ENCODE measurements at places on chromosomes 4 and X.

- no peak for DNase-seq
These were observed 836 bp downstream of the GRPR start for GRCh38 chrX:16124201-16124600.

- no peak for DNase-seq
These were observed 132.0 kb downstream of the AFF2 start for GRCh38 chrX:148632444-148632843.

DNA sequence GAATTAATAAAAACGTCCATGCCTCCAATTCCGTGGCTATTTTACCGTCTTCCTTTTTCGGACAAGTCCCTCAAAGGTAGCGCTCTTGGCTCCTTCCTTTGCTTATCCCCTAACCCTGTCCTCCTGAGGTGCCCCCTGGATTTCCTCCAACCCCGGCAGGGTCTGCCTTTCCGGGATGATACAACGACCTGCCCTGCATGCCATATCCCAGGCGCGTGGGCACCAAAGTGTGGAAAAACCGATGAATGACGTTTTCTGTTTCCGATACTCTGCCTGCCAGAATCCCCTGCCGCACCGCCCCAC lies 706 bp upstream of the CSTF2 start:
- no peak for DNase-seq

DNA sequence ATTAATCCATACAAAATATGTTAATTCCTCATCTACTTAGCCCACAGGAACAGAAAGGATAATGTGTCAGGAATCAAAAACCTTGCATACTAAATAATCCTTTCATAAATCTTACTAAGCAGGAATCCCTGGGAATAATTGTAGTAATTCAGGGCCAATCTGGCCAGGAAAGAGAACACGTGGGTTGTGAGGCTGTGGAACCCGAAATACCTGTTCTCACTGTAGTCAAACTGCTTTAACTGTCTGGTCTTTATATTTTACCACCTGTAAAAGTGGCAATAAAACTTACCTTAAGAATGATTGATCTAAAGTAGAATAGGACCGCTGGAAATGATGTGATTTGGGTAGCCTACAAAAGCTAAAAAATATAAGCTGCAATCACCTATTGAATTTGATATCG lies 1620.9 kb downstream of the STIM2 start:
- DNase-seq: no peak

- DNase-seq: no peak
These were observed 80.8 kb upstream of the IQCM start for GRCh38 chr4:149896432-149896831.

DNA sequence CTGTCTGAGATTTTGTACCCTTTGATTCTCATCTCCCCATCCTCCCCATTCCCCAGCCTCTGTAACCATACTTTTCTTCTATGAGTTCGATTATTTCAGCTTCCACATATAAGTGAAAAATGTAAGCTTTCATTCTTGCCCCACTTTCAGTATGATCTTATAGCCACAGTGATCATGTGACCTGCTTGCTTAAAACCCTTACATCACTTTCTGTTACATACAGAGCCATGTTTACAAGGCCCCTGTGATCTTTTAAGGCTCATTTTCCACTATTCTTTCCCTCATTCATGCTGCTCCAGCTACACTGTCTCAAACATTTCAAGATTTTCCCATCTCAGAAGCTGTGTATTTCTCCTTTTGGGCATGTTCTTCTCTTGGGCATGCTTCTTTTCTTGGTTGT lies 147.7 kb downstream of the DCK start:
- no peak for DNase-seq

GRCh38 chrX:105694839-105695238 lies 127.5 kb upstream of the NRK start:
- DNase-seq: no peak

DNA sequence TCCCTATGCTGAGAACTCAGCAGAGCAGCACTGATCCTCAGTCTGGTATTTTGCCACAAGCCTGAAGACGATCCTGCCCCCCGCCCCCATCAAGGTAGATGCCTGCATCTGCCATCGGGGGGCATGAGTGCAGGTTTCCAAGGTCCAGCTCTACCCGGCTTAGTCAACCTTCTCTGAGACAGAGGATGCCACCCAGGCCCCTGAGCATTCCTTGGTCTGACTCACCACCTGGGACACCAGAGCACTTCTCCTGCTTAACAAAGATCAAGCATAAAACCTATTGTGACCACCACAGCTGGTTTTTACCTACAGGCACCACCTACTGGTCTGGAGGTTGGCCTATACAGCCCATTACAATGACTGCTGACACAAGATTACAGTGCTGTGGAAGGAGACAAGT lies 1168.1 kb downstream of the PCDH19 start:
- DNase-seq: no peak

DNA sequence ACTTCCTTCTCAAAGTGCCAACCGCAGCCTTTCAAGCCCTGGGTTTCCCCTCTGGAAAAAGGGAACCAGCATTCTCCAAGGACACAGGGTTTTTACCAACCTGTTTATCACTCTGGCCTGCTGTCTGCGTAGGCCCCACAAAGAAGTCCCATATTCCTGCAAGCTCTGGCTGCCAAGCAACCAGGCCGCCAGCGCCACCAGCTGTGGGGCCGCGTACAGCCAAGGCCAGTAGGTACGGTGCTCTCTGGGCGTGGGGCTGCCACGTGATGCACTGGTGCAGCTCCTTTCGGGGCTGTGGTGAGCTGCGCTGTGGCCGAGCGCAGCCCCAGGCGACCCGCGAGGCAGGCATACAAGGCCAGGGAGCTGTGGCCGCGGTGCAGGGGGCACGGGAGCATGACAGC lies 22.1 kb downstream of the LUZP4 start:
- DNase-seq: no peak

- no peak for DNase-seq
These were observed 127.4 kb upstream of the SFRP2 start for GRCh38 chr4:153916273-153916755.

GRCh38 chr4:176123710-176124407 lies 58.2 kb downstream of the WDR17 start:
- no peak for DNase-seq

DNA sequence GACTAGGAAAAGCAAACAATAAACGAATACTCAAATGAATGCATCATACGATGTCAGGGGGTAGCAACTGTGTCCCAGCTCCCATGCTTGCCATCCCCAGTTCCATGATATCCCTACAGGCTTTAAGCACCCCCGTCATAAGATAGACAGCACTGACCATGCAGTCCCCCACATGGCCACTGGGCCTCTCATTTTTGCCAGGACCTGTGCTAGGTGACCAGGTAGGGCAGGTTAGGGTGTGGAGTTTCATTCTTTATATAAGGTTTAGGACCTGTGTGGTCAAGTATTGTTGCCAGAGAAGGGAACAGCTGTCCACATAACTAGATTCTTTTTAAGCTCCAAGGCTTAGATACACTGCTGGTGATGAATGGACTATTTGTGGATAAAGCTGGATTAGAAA lies 9.7 kb downstream of the PPEF2 start:
- DNase-seq: no peak

DNA sequence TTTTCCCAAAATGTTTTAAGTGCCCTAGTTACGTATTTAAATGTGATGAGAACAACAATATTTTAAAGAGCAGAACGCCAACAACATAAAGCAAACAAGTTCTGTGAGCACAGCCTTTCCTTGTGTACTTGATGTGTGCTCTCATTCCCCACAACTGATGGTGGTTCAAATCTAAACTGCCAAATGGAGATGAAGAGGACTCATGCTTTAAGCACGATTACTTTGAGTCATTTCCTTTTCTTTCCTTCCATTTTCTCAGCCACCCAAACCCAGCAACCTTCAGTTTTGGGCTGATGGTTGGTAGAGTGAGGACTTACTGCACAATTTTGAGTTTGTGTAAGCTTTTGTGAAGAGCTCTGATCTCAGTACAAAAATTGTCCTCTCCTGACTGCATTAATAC lies 1.7 kb downstream of the NSD2 start:
- DNase-seq: no peak

DNA sequence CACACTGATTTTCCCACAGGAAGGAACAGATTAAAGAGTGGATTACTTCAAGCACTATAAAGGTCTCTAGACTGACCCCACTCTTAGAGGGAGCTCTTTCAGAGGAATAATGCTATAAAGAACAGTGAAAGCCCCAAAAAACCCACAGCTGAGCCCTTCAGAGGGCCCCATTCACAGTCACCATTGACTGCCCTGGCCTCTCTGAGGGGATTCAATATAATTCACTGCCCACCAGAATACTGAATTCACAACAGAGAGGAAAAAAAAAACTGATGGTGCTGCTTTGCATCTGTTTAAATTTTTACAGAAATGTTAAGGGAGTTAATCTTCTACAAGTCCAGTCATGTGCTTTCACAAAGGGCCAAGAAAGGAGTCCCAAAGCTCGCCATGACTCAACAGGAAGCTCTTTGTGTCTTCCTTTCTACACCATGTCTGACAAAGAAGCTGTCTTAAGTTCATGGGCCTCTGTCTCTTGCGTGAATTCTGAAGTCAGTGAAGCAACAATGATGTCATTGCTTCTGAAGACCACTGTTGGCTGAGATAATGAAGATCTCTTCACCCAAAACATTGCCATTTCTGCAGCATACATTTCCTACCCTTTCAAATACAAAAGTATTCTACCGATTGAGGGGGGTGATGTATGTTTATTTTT lies 174.9 kb downstream of the ADAMTS3 start:
- no peak for DNase-seq

DNA sequence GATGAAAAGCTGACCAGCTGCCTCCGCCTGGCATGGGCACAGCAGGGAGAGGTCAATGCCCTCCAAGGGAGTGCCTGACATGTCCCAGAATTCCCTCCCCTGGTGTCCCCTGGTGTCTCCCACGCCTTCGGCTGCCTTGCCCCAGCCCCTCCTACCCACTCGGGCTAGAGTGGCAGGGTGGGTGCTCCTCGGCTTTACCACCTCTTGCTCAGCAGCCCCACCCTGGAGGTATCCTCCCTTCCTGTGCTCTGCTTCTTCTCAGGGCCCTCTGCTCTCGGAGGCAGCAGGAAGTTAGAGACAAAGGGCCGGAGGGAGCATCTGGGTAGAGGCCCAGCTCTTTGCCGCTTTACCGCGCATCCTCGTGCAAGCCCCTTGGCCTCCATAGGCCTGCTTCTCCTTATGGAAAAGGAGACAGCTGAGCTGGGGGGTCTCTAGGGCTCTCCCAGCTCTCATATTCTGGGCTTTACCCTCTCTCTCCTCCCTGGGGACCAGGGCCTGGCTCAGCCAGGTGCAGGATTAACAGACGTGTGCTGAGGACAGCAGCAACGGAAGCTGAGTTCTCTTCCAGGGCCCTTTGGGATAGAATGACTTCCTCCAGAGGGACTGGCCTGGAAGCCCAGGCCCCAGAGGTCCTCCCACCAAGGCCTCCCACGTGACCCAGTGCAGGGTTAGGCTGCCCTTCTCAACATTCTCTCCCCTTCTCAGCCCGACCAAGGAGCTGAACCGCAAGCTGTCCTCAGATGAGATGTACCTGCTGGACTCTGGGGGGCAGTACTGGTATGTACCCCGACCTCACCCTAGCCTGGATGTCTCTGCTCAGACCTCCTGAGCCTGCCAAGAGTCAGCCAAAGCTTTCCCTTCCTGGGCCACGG lies 17.2 kb downstream of the XPNPEP2 start:
- DNase-seq: no peak

GRCh38 chr4:147590249-147590920 lies 26.8 kb upstream of the TMEM184C start:
- no peak for DNase-seq

DNA sequence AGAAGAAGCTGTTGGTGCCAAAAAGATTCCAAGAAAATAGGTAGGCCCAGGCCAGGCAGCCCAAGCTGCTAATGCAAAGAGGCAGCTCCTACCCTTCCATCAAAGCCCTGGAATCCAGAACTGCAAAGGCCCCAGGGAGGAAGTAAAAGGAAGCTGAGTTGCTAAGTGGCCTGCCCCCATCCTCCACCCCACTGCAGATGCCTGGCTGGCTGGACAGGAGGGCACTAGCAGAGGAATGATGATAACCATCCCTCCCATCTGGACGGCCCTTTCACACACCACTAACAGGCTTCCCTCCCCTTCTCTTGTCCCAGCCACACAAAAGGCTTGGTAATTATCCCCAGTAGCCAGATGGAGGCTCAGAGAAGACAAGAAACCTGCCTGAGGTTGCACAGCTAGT lies 32.4 kb upstream of the PJA1 start:
- no peak for DNase-seq

DNA sequence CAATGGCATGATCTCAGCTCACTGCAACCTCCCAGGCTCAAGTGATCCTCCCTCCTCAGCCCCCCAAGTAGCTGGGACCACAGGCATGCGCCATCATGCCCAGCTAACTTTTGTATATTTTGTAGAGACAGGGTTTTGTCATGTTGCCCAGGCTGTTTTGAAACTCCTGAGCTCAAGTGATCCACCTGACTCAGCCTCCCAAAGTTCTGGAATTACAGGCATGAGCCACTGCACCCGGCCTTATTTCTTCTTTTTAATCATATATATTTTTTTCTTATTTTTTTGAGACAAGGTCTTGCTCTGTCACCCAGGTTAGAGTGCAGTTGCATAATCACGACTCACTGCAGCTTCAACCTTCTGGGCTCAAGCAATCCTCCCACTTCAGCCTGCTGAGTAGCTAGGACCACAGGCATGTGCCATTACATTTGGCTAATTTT lies 184.0 kb downstream of the TSPAN5 start:
- no peak for DNase-seq

DNA sequence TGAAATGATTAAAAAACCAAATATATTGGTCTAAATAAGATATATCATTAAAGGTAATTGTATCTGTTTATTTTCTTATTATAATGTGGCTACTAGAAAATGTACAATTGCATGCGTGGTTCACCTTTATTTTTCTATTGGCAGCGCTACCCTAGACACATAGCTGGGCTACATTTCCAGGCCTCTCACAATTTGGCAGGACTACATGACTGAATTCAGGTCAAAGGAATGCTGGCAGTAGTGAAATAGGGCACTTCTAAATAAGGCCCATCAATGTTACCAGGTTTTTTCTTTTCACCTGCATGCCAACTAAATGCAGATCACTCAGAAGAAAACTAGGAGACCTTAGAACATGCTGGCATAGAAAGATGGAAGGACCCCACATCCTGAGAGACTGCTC lies 1072.9 kb upstream of the SLIT2 start:
- DNase-seq: no peak

GRCh38 chr4:145281224-145281623 lies 100.8 kb upstream of the OTUD4 start:
- no peak for DNase-seq

DNA sequence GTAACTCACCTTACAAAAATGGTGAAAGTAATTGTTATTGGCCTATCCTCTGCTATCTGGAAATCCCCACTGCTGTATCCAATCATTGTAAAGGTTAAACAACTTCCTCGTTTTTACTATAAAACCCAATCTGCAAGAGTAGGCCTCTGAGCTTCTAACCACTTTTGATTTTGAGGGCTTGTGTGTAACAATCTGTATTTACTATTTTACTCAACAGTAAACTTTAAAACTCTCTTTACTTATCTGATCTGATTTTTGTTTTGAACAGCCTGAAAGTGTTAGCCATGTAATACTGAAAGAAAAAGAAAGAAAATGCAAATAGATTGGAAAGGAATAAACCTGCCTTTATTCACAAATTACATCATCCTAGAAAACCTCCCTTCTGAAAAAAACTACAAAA lies 63.1 kb downstream of the SLC10A7 start:
- no peak for DNase-seq

GRCh38 chrX:136046295-136047015 lies 61.2 kb downstream of the SLC9A6 start:
- DNase-seq: no peak

- no peak for DNase-seq
These were observed 94.8 kb downstream of the GPRIN3 start for GRCh38 chr4:89212666-89213381.

- DNase-seq: no peak
These were observed 38.4 kb downstream of the FAT4 start for GRCh38 chr4:125353131-125353530.

Measured in stimulated activated CD8-positive, alpha-beta memory T cell treated with anti-CD3 and anti-CD28 coated beads, Interleukin-12 subunit alpha, Interleukin-12 subunit beta, amount 100 ng/mL, for 4 hours (primary cell).